ENCODE measurements at places on chromosomes 3 and 15. TPM values are rescaled to one million over a fixed set of nuclear protein-coding genes. Genes with fewer than 3 reads are reported as not detected.
A peak's percentile ranks its signal among the peaks of the same experiment; 100 is the strongest.

DNA sequence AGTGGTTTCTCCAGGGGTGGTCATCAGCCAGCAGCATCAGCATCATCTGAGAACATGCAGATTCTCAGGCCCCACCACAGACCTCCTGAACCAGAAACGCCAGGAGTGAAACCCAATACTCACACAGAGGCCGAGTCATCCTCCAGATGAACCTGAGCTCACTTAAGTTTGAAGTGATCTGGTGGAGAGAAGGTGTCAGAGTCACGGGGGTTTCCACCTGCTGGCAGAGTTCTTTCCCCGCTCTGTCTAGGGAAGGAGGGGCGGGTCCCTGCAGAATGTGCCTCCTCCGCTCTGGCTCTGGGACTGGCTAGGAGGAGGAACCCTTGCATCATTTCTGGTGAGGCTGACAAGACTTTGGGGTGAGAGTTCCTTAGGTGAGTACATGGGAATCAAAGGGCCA, 13.3 kb upstream of the KIF23 start:
- H3K4me1 ChIP-seq, result peaks cover 5% of the 10 kb centered on the region
- no peaks in the 10 kb centered on the region for H3K36me3 ChIP-seq
- no peak overlapping the region for H3K4me3 ChIP-seq
- H3K27ac ChIP-seq, result no peak overlapping the region

- H3K4me3 ChIP-seq, result no peak overlapping the region
- no peaks in the 10 kb centered on the region for H3K36me3 ChIP-seq
- H3K27ac ChIP-seq, result no peak overlapping the region
- DNase-seq, result no peak
- no peaks in the 10 kb centered on the region for H3K27me3 ChIP-seq
Measured at GRCh38 chr15:45449916-45450867, 71.8 kb upstream of the GATM start.

The SCAANT1 gene
- total RNA-seq, result not detected

The XIRP1 gene
- total RNA-seq, result 0.07 TPM

DNA sequence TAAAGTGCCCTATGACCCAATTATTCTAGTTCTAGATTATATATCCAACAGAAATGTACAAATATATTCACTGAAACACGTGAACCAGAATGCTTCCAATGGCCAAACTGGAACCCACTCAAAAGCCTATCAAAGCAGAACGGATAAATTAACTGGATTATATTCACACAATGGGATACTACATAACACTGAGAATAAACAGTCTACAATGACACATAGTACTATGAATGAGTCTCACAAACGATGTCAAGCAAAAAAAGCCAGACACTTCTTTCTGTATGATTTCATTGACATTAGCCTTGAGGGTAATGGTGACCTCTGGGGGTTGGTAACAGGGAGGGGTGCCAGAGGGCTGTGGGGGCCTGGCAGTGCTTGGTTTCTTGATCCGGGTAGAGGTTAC, 50.9 kb upstream of the HACD2 start:
- H3K36me3 ChIP-seq, result no peaks in the 10 kb centered on the region
- peak overlapping the region; percentile 77 for H3K27ac ChIP-seq
- H3K4me3 ChIP-seq, result no peak overlapping the region

The RTP3 gene
- not detected for total RNA-seq

DNA sequence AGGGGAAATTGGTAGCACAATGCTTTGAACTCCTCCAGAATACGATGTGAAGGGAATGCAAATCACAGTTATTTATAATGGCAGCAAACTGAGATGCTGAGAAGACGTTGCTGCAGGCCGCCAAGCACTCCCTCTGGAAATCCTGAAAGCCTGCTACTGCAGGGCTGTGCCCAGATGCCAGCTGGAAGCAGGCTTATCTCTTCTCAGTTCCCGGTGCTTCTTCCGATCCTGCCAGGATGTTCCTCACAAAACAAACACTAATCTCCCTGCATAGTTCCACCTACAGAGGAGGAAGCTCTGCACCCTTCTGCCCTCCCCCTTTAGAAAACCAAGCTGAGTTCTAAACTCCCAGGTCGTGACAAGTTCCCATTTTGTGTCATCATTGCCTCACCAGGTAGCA, 201.7 kb upstream of the BCL6 start:
- no peaks in the 10 kb centered on the region for H3K36me3 ChIP-seq
- no peak overlapping the region for H3K27ac ChIP-seq
- no peaks in the 10 kb centered on the region for H3K27me3 ChIP-seq
- no peak overlapping the region for H3K4me3 ChIP-seq
- DNase-seq, result no peak

The ARGFX gene
- total RNA-seq, result not detected

DNA sequence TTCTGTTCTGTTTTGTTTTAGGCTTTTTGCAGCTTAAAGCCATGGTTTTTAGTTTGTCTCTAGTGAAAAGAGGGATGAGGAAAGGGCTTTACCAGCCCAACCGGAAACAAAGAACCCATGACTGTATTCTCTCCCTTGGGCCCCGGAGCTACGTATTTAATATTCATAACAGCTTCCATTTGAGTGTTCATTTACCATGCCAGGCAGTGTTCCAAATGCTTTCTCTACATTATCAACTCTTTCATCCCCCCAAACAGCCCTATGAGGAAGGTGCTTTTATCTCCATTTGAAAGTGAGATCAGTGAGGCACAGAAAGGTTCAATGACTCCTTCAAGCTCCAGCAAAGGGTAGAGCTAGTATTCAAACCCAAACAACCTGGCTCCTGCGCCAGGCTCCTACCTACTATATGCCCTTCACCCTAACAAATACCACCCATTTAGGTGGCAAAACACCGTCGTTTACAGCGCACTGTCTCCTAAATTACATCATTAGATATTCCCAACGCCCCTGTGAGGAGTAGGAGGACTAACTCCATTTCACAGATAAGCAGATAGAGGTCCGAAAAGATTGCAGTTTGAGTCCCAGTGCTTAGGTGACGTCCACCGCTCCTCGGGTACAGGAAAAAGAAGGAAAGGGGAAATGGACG, 27.9 kb downstream of the GTPBP8 start:
- no peaks in the 10 kb centered on the region for H3K27me3 ChIP-seq
- peak overlapping the region; percentile 97 for H3K4me3 ChIP-seq
- no peak for DNase-seq
- peak overlapping the region; percentile 99 for H3K27ac ChIP-seq

DNA sequence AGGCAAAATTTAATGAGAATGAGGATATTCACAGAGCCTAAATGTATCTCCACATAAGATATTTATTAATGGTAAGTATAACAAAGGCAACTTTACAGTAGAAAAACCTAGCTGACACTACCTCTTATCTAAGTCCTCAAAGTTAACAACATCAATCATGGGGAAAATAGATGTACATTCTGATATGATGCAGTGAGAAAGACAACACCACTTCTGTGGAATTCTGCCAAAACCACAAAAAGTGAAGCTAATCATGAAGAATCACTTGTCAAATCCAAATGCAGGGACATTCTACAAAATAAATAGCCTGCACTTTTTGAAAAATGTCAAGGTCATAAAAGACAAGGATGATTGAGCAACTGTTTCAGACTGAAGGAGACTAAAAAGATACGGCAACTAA, 27.5 kb upstream of the EOMES start:
- H3K36me3 ChIP-seq, result no peaks in the 10 kb centered on the region
- no peaks in the 10 kb centered on the region for H3K27me3 ChIP-seq
- H3K4me1 ChIP-seq, result no peaks in the 10 kb centered on the region
- no peak overlapping the region for H3K4me3 ChIP-seq

GRCh38 chr15:40246496-40247280, 7.8 kb downstream of the PAK6 start:
- no peaks in the 10 kb centered on the region for H3K27me3 ChIP-seq
- DNase-seq, result no peak
- no peaks in the 10 kb centered on the region for H3K4me1 ChIP-seq
- no peak overlapping the region for H3K4me3 ChIP-seq
- H3K36me3 ChIP-seq, result no peaks in the 10 kb centered on the region

DNA sequence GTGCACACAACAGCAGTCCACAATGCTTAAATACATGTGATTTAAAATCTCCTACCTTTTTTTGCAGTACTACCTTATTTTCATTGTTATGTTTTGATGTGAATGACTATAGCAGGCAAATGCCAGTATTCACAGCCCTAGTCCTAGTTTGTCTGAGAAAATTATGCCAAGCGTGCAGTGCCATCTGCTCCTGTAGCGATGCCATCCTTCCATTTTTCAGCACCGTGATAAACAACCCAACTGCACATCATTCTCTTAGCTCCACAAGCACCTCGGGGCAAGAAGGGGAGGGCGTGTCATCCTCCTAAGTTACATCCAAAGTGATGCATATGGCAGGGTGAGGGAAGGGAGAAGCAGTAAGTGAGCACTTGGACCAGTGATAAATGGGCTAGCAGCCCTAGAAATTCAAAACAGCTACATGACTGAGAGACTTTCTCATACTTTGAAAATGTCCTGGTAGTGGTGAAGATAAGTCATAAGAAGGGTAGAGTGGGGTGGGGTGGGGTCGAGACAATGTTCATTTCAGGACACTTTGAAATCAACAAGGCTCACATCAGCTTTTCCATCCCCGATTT, 198.8 kb downstream of the LSAMP start:
- H3K27ac ChIP-seq, result no peak overlapping the region
- DNase-seq, result no peak
- no peaks in the 10 kb centered on the region for H3K36me3 ChIP-seq
- H3K4me1 ChIP-seq, result no peaks in the 10 kb centered on the region
- no peaks in the 10 kb centered on the region for H3K27me3 ChIP-seq

The GOLGA8F gene
- not detected for total RNA-seq

DNA sequence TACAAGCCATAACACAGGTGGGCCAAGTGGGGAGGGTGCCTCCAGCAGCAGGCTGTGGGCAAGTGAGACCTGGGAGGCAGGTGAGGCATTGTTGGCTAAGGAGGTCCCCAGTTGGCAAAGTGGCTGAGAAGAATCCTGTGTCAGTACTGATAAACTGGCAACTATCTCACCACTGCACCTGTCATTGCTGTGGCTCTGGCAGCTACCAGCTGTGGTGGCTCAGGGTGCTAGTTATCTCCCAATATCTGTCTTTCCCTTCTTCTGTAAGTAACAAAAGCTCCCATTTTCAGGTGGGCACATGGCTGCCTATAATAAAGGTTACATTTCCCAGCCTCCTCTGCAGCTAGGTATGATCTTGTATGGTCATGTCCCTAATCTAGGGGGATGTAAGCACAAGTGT, 80.6 kb upstream of the RNF7 start:
- H3K27me3 ChIP-seq, result no peaks in the 10 kb centered on the region
- H3K4me3 ChIP-seq, result no peak overlapping the region
- no peak overlapping the region for H3K27ac ChIP-seq
- H3K36me3 ChIP-seq, result no peaks in the 10 kb centered on the region

DNA sequence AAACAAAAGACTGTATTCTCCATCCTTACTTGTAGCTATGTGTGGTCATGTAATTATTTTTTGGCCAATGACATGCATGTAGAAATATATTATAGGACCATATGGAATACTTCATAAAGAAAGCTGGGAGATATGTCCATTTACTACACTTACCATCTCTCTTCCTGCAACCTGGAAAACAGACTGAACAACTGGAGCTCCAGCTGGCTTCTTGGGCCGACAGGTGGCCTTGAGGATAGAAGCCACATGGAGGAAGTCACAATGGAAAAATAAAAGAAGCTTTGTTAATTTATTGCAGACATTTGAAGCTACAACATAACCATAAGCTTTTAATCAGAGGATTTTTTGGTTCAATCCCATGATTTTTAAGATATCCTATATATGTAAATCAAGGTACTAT, 167.9 kb upstream of the CBLB start:
- no peaks in the 10 kb centered on the region for H3K4me1 ChIP-seq
- H3K36me3 ChIP-seq, result no peaks in the 10 kb centered on the region
- no peaks in the 10 kb centered on the region for H3K27me3 ChIP-seq
- H3K4me3 ChIP-seq, result no peak overlapping the region

DNA sequence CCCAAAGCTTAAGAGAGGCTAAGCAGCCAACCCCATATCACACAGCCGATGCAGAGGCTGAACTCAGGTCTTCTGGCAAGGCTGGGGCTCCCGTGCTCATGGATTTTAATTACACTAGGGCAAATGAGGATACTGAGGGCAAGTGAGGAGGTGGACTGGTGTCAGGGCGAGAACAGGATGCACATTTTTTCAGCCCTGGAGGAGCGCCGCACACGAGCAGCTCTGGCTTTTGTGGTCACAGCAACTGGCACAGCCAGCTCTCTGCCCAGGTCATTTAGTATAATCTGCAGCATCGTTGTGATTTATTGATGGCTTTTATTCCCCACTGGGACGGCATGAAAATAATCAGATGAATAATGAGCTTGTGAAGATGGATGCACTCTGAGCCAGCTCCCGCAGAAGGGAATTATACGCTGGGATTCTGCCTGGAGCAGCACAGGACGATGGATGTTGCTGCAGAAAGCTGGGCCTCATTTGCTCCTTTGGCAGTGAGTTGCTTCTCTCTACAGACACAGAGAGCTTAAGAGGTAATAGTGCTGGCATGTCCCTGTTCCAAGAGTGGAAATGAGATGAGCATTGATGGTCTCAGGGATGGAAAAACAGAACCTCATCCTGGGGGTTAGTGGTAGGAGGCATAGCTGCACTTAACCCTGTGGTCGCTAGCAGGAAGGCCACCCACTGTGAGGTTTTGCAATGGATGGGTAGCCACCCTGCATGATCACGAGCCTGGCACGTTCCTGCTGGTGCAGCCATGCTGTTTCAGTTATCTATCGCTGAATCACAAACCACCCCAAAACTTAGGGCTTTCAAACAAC, 135.4 kb downstream of the UACA start:
- H3K4me1 ChIP-seq, result no peaks in the 10 kb centered on the region
- DNase-seq, result no peak
- no peak overlapping the region for H3K27ac ChIP-seq
- H3K4me3 ChIP-seq, result no peak overlapping the region

- no peak overlapping the region for H3K4me3 ChIP-seq
- no peaks in the 10 kb centered on the region for H3K4me1 ChIP-seq
- DNase-seq, result no peak
- H3K27ac ChIP-seq, result no peak overlapping the region
- H3K27me3 ChIP-seq, result no peaks in the 10 kb centered on the region
Measured at GRCh38 chr3:120608506-120608905, 12.4 kb downstream of the NDUFB4 start.

The WDR93 gene
- not detected for total RNA-seq

The MCTP2 gene
- total RNA-seq, result 3.3 TPM

Measured in uterus (tissue), 4 donors.